ENCODE measurements at places on chromosomes 2 and 18.

GRCh38 chr2:237205561-237205971 is 119.9 kb downstream of the COPS8 start:
- no peak for DNase-seq

DNA sequence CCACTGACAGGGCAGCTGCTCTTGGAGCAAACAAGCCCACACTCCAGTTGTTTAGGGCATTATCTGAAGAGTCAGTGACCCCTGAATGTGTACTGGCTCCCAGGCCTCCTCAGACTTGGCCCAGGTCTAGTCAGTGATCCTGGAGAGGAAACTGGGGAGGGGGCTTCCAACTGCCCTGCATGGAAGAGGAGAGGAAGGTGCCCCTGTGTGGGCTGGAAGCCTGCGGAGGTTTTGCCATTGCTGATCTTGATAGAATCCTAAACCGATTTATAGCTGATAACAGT is 197.4 kb downstream of the MGAT5 start:
- no peak for DNase-seq

DNA sequence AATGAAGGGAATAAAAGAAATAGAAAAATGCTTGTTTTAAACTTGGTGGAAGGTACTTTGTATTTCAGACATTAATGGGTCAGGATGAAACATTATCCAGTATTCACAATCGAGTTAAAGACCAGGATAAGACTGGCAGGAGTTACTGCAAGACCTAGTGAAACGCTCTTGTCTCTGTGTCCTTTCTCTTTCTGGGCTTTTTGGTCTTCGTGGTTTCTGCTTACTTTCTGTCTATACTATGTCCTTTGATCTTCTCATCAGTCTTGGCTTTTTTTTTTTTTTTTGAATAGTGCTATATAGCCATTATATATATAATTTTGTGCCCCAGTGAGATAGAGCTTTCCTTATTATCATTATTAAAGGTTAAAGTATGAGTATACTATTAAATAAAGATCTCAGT is 42.1 kb upstream of the GAREM2 start:
- no peak for DNase-seq

- no peak for DNase-seq
Measured at GRCh38 chr2:217182926-217183325, 323.1 kb upstream of the TNP1 start.

DNA sequence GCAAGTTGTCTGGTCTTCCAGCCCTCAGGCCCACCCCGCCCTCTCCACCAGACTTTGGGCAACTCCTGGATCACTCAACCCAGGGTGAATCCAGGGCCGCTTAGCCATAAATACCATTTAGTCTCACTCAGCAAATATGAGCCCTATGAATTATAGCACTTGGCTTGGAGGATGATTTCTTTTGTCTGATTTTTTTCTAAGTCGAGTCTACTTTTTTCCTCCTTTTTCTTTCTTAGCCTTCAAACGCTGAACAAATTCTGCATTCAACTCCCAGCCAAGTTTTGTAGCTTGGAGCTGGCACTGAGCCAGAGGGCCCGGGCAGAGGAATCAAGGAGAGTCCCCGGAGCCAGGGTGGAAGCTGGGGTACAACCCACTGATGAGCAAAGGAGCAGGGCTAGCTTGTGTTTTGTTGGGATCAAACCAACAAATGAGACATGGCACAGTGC is 48.7 kb downstream of the SERTAD2 start:
- DNase-seq, result no peak

DNA sequence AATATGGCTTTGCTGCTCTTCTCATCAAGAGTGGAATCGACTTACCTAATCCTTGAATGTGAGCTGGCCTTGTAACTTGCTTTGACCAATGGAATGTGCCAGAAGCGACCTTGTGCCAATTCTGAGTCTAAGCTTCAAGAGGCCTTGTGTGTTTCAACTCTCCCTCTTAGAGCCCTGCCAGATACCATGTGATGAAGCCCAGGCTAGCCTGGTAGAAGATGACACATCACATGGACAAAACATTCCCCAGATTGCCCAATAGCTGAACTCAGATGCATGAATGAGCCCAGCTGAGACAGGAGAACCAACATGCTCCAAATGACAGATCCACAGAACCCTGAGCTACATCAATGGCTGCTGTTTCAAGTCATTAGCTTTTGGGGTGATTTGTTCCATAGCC is 4.2 kb upstream of the KLHL14 start:
- no peak for DNase-seq

DNA sequence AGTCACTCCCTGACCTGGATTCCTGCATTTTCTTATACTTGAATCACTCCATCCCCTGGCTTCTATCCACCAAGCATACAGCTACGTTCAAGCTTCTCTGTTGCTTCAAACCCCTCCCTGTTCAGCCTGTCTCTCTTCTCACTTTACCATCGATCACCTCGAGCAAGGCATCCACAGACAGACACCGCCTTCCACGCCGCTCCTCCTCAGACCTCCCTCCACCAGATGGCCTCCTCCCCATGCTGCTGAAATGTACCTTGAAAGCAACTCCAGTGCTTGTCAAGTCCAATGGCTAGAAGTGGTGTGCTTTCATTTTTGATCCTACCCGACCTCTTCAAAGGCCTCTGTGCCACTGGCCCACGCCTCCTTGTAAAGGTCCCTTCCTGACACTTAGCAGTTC is 131.3 kb upstream of the ACAA2 start:
- DNase-seq, result no peak

DNA sequence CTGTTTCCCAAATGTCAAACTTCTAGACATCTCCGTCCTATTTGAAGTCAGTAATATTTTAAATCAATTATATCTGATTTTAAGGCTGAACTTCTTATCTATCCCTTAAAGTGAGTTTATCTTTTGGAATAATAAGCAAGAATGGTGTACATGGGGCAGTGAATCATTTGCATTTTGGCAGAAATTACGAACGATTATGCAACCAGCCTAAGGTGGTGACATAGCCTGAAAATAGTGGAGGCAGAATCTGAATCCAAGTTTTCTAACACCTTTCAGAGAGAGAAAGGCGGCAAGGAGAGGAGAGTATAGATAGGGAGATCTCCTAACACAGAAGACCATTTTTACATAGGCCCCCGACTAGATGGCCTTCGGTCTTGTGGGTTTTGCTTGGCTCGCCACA is 10.7 kb downstream of the ZBTB14 start:
- DNase-seq, result no peak

GRCh38 chr2:174750923-174751441 is 13.3 kb downstream of the CHRNA1 start:
- DNase-seq, result no peak

GRCh38 chr18:56997200-56997599 is 149.7 kb upstream of the BOD1L2 start:
- DNase-seq, result no peak

- peak; percentile 13 for DNase-seq
Measured at GRCh38 chr2:208101716-208102631, 22.4 kb downstream of the CRYGD start.

- no peak for DNase-seq
Measured at GRCh38 chr2:27078267-27079194, at the start of gene EMILIN1. TSS of gene EMILIN1 (plus strand) at chr2:27078615. CDS start at chr2:27079066, 451 bp downstream.

- DNase-seq, result peak; percentile 43
Measured at GRCh38 chr2:70125498-70125898, 38.2 kb downstream of the PCBP1 start.

DNA sequence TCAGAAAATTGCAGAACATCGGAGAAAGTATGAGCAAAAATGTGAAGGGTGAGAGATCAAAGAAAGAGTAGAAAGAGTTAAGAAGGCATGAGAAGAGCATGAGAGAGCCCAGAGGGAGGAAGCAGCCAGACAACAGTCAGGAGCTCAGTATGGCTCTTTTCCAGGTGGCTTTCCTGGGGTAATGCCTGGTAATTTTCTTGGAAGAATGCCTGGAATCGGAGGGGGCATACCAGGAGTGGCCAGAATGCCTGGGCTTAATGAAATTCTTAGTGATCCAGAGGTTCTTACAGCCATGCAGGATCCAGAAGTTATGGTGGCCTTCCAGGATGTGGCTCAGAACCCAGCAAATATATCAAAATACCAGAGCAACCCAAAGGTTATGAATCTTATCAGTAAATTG is 271.8 kb upstream of the TFPI start:
- DNase-seq, result no peak

DNA sequence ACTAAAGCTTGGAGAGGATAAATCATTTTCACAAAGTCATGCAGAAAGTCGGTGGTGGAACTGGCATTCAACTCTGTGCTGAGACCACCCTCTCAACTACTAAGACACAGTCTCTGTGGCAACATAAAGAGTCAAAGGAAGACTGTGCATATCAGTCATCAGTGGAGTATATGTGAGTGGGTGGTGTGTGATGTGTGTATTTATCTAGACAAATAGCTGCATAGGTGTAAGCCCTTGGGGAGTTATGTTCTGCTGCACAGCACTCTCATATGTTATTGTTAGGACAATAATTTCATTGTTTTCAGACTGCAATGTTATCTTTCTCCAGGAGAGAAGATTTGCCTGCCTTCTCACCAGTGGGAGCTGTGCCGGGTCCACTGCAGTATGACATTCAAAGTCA is 186.3 kb upstream of the HNRNPA3 start:
- no peak for DNase-seq

DNA sequence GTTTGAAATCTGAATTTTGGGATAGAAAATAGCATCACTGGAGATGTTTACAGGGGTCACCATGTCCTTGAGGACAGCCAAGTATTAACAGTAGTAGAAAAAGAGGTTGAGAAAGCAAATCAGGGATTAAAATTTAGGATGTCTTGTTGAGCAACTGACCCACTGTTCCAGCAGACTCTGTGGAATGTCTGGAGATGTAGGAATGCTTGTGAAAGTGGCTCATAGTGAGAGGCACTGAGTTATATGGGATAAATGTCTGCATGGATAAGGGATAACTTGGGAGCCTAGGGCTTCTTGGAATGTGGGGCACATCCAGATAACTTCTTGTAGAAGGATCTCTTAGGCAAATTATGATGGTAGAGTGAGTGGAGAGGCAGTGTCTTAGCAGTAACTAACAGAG is 495.0 kb downstream of the TMX3 start:
- no peak for DNase-seq

- DNase-seq, result no peak
Measured at GRCh38 chr2:106187273-106187891, 6.7 kb downstream of the UXS1 start.

- no peak for DNase-seq
Measured at GRCh38 chr2:99970292-99970868, 172.0 kb downstream of the AFF3 start.

DNA sequence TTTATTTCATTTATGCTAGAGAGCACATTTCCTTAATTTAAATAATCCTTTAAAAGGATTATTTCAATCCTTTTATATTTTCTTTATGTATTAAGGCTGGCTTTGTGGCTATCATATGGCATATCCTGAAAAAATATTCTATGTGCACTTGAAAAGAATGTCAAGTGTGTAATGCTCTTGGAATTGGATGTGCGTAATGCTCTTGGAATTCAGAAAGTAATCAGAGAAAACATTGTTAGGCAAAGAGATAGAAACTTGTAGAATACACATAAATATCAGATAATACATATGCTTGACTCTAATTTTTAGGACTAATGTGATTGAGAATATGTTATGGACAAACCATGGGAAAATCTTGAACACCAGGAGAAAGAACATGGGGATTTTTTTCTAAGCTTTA is 197.5 kb upstream of the COL3A1 start:
- no peak for DNase-seq

GRCh38 chr2:226561962-226562361 is 237.7 kb downstream of the IRS1 start:
- DNase-seq, result no peak

DNA sequence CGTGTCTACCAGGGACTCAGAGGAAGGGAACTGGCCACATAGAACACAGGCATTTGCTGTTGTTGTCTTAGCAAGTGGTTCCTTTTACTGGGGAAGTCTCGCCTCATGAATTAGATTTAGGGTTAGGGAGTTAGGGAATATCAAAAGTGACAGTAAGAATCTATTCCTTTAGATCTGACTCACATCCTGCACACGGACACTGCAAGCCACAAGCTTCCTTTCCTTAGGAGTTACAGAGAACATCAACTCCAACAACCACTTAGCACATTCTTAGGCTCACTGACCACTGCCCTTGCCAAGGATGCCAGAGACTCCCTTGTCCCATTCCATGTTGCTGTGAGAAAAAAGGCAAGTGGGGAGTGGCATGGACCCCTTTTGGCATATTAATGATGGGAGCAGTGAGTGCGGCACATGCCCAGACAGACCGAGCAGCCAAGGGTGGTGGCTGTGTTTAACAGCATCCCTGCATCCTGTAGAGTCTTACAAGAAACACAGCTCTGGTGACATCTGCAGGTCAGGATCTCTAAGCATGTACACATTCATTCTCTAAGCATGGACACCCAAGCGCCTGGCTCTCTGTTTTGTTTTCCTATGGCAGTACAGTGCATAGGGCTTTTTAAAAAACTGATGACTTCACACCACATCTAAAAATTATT is 745.6 kb upstream of the RAB6C start:
- DNase-seq, result no peak

DNA sequence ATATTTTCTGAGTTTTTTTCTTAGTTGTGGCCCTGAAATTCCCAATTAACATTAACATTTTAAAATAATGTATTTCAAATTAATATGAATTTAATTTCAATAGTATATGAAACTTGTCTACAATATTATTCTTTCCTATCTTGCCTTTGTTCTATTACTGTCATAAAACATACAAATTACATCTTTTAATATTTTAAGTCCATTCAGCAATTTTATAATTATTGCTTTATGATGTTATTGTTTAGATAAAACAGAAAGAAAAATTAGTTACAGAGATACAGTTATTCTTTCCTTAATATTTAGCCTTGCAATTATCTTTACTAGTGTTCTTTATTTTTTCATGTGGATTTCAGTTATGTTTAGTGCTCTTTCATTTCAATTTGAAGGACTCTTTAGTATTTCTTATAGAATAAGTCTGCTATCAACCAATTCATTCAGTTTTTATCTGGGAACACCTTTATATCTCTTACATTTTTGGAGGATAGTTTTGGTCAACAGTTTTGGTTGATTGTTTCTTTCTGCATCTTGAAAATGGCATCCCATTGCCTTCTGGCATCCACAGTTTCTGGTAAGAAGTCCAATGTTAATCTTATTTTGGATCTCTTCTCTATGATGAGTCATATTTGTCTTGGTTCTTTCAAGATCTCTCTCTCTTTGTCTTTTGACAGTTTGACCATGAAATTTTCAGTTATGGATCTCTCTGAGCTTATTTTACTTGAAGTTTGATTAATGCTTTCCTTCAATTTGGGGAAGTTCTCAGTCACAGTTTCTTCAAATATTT is 76.9 kb upstream of the CHST9 start:
- no peak for DNase-seq

GRCh38 chr18:49744376-49745008 is 68.8 kb downstream of the ACAA2 start:
- DNase-seq, result no peak

GRCh38 chr2:2837746-2838547 is 506.9 kb upstream of the MYT1L start:
- no peak for DNase-seq

GRCh38 chr18:55243857-55244256 is 284.6 kb upstream of the CCDC68 start:
- no peak for DNase-seq

DNA sequence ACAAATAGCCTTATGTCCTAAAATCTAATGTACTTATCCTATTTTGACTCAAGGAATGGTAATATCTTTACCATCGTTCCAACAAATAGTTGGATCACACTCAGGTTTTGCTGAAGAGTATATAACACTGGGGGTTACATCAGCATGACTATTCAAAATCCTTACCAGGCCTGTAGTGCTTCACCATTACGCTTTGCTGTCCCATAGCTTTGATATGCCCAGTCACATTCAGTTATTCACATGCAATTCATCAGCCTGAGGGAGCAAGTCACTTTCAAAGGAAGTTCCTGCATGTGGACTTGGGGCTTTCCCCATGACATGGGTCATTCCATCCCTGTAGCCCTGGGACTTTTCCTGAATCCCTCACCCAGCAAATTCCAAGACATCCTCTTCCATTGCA is 39.6 kb downstream of the FTCDNL1 start:
- DNase-seq, result no peak

- DNase-seq, result no peak
Measured at GRCh38 chr2:28638102-28638501, 113.5 kb upstream of the PPP1CB start.

All from NCI-H1436 (cell line).